ENCODE measurements at places on chromosomes 2 and 18.

- DNase-seq, result no peak
Observed at GRCh38 chr2:217478831-217479455, 523.9 kb downstream of the TNS1 start.

DNA sequence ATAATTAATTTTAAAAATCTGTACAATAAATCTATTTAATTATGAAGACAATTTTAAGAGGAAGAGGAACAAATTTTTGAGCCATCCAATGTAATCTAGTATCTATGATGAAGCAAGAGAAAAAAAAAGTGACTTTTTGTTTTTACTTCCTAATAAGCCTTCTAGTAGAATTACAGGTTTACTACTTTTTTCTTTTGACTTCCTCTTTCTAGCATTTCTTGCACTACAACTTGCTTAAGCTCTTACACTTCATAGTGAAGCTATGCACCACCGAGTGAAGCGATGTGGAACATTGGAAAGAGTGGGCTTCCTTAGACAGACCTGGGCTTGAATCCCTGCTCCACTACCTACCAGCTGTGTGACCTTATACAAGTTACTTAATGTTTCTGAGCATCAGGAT is 2.1 kb downstream of the SERPINB2 start:
- DNase-seq, result no peak

GRCh38 chr18:73288813-73289212 is 421.0 kb upstream of the NETO1 start:
- no peak for DNase-seq

DNA sequence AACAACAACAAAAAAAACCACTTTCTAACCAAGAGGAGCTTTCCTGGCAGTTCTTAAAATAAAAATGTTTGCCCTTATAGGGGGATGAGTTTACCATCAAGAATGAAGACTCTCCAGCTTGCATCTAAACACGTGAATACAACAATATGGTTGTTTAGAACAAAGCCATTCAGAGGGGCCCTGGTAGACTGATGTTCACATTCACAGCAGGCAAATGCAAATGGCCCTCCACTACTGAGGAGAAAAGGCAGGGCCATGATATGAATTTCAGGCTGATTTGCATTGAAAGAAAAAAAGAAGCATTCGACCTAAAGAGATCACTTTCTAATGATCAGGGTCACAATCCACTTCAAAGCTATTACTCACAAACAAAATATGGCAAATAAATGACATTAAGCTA is 65.3 kb upstream of the OTOS start:
- DNase-seq, result no peak

- no peak for DNase-seq
Observed at GRCh38 chr2:197614532-197614931, 60.9 kb downstream of the RFTN2 start.

DNA sequence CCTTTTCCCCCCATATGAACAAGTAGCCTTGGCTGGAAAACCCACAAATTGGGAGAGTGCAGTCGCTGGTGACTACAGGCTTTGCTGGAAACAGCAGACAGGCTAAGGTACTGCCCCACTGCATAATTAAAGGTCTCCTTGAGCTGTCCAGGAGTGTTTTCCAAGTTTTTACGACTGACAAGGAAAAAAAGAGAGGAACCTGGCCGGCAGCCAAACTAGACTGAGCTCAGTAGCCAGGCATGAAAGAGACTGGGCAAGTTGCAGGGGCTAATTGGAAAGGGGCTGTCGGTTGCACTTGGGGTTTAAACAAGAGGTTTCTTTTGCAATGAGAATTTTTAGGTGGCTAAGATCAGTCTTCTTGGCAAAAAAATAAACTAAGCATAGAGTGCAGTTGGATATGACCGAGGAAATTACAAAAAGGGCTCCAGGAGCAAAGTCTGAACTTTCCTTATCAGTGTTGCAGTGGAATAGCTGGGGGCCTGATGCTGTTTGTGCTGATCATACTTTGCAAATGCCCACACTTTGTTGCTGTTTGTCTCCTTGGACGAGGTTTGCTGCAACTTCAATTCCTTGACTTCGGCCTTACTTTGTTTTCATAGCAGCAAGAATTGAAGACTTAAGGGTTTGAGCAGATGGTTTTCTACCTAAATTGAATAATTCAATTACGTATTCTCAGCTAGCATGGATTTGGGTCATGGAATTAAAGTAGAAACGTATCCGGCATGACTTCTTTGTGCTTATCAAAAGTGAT is 2.1 kb downstream of the GULP1 start:
- peak; percentile 46 for DNase-seq

DNA sequence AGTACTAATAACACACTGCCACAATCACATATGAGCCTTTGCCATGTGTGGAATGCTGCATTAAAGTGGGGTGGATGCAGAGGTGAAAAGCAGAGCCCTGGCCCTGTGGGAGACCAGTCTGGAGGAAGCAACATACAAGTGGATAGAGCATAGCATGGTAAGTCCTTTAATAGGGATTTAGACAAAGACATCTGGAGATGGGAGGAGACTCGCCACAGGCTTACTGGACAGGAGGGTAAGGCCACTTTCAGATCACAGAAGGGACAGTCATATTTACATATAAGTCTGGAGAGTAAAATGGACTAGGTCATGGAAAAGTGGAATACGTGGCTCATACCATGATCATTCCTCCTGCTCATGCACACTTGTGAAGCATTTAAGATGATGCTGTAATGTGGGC is 84.3 kb downstream of the PPP1R1C start:
- no peak for DNase-seq

- DNase-seq, result no peak
Observed at GRCh38 chr2:62293490-62294271, 97.8 kb downstream of the B3GNT2 start.

DNA sequence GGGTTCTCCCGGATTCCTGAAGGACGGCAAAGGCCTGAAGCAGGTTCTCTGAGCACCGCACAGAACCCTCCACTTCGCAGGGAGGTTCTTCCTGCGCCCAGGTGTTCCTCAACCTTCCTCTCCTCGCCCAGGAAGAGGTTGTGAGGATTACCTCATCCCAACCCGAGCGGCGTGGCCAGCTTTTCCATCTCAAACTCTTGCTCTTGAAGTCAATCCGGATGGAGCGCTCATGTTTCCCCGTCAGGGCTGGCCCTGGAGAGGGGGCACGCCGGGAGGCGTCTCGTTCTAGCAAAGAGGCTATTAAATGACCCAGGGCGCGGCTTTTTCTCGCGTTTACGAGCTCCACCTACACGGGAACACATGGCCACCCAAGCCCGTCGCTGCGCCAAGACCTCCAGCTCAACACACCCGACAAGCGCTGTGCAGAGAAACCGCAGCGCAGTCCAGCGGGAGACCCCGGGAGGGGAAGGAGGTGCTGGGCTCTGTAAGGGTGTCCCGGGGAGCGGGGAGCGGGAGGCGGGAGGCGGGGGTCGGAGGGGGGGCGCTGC is 540 bp upstream of the RAB10 start:
- DNase-seq, result peak; percentile 46

DNA sequence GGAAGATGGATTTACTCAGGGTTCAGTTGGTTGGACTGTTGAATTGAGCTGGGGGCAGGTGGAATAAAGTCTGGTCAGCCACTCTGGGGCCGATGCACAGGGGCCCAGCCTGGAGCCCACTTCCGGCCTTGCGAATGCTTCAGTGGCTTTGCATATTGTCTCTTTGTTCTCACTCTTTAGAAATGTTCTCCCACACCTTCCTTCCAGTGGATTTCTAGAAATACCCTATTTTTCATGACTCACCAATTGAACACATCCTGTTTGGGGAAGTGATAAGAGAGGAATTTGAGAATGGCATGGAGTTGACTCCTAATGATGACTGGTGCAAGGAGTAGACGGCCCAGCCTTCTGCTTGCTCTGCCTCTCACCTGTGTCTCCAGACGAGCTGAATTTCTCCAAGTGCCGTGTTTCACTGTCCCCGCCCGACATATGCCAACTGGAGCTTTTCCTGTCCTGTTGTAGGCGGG is 28.1 kb downstream of the ASAP2 start:
- no peak for DNase-seq

GRCh38 chr2:237191714-237192081 is 106.0 kb downstream of the COPS8 start:
- DNase-seq, result no peak

DNA sequence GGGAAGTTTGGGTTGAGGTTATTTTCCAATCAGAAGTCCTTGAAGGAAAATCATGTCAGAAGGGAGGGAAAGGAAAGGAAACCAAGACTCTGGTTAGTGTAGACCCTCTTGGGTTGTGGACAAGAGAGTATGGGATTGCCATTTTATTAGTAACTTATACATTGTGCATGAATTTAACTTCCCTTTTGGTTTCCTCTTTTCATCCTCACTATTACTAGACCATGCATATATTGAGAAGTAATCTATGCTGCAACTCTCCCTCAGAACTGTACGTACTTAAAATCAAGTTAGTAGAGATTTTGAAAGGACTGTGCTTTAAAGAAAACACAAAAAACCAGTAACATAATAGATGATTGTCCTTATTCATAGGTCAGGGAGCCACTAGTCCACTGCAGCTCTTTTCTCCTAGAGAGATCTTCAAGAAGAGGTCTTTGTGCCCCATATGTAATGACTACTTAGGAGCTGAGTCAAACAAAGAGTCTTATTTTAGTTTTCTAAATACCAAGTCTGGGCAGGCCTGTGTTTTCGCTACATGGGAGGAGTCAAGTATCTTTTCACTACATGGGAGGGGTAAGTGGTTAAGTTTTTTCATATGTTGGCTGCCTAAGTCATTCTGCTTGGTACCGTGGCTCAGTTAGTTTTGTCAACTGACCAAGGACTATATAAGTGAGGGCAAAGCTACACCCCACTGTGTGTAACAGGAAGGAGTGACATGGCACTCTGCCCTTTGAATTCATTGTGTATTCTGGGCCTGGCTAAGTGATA is 25.2 kb upstream of the FAM117B start:
- no peak for DNase-seq

DNA sequence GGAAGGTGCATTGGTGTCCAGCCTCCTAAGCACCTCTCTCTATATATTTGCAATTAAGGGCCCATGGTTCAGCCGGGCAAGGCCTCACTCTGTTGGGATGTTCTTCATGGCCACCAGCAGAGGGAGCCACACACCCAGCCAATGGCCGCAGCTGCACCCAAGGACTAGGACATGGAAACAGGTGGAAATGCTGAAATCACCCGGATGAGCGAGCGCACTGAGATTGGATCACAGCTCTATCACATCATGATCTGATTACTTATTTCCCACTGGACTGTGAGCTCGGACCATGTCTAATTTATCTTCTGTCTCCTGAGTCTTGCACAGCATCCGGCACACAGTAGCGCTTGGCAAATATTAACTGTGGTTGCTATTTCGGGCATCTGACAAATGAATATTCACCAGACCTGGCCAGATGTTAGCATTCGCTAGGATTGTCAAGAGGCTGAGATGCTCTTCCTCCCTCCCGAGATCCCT is 31.2 kb downstream of the KIF3C start:
- DNase-seq, result peak; percentile 52

DNA sequence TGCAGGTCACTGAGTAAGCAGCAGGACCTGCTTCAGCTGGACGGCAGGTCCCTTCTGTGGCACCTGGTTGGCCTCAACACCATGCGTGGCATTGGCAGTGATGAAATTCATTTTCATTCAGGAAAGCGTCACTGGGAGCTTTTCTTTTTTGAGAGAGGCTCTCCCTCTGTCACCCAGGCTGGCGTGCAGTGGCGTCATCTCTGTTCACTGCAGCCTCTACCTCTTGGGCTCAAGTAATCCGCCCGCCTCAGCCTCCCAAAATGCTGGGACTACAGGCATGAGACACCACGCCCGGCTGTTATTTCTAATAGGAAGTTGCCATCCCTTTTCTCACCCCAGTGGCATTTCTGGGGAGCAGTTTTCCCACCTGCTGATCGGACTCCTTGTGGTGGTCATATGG is 39.3 kb downstream of the NCK2 start:
- DNase-seq, result no peak

- DNase-seq, result no peak
Observed at GRCh38 chr2:191360918-191361317, 115.7 kb downstream of the MYO1B start.
